ENCODE measurements at places on chromosomes 1 and 21.

GRCh38 chr1:110152133-110152785, 2.0 kb downstream of the SLC6A17 start:
- DNase-seq: no peak

DNA sequence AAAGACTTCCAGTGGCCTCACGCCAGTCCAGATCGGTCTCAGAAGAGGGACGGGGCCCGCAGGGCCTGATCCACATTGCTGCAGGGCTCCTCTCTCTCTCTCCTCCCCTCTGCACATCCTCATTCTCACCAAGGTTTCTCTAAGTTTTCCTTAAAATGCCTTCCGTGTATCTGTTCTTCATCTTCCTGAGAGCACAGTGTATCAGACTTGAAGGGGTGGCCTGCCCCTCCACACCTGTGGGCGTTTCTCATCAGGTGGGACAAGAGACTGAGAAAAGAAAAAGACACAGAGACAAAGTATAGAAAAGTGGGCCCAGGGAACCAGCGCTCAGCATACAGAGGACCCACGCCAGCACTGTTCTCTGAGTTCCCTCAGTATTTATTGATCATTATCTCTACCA, 66.4 kb downstream of the PRKAB2 start:
- DNase-seq: no peak

GRCh38 chr21:38930066-38930465, 124.3 kb downstream of the ETS2 start:
- DNase-seq: no peak

DNA sequence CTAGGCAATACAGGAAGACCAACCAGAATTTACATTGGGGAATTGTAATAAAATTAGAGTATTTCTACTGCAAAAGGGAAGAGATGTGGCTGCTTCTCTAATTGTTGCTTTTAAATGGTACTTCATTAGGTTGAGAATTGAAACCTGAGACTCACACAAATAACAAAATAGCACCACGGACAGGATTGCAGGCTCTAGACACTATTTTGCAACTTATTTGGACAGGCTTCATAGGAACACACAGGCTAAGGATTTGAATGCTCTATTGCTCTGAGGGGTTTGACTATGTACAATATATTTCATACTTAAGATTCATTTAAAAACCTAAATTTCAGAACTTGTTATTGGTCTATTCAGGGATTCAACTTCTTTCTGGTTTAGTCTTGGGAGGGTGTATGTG, 79.6 kb downstream of the ATP1B1 start:
- no peak for DNase-seq
